ENCODE measurements at places on chromosomes 12 and 14.

GRCh38 chr12:107244584-107244983, 151.2 kb upstream of the CRY1 start:
- H3K4me3 ChIP-seq, result no peak overlapping the region
- DNase-seq, result no peak
- no peaks in the 10 kb centered on the region for H3K27me3 ChIP-seq

- H3K27me3 ChIP-seq, result no peaks in the 10 kb centered on the region
- H3K27ac ChIP-seq, result no peak overlapping the region
- no peak overlapping the region for H3K4me3 ChIP-seq
These were observed 21.8 kb upstream of the FBXO34 start for GRCh38 chr14:55249423-55249822.

DNA sequence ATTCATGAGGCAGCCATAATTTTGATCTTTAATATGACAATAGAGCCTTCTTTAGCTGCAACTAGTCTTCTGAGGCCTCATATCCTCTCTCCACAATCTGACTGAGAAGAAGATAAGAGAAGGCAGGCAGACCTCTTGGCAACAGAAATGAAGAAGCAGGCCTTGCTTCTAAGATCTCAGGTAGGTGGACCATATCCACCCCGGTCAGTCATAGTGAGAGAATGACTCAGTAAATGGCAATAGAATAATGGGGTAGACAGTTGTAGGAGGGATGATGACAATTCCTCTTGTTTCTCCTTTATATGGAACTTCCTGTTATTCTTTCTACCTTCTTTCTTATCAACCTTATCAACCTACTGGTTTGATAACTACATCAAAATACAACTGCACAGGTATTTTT, 246.7 kb upstream of the G2E3 start:
- H3K27ac ChIP-seq, result no peak overlapping the region
- H3K27me3 ChIP-seq, result no peaks in the 10 kb centered on the region
- no peak overlapping the region for H3K4me3 ChIP-seq
- no peaks in the 10 kb centered on the region for H3K4me1 ChIP-seq
- DNase-seq, result no peak

DNA sequence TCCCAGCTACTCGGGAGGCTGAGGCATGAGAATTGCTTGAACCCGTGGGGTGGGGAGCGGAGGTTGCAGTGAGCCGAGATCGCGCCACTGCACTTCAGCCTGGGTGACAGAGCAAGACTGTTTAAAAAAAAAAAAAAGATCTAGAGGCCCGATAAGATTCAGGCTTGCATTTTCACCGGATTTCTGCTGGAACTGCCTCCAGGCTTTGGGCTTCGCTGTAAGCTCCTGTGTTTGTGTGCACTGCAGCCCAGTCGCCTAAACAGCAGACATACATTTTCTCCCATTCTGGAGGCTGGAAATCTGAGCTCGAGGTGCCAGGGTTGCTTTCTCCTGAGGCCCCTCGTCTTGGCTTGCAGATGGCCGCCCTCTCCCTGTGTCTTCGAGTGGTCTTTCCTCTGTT, 12.2 kb downstream of the BRI3BP start:
- no peak for DNase-seq
- no peak overlapping the region for H3K27ac ChIP-seq
- no peak overlapping the region for H3K4me3 ChIP-seq
- H3K36me3 ChIP-seq, result peaks cover 3% of the 10 kb centered on the region
- H3K27me3 ChIP-seq, result no peaks in the 10 kb centered on the region
- no peaks in the 10 kb centered on the region for H3K4me1 ChIP-seq

- H3K27me3 ChIP-seq, result no peaks in the 10 kb centered on the region
- H3K36me3 ChIP-seq, result no peaks in the 10 kb centered on the region
- no peak for DNase-seq
- no peak overlapping the region for H3K4me3 ChIP-seq
- H3K27ac ChIP-seq, result no peak overlapping the region
These were observed 8.5 kb upstream of the IL22 start for GRCh38 chr12:68261896-68262295.

DNA sequence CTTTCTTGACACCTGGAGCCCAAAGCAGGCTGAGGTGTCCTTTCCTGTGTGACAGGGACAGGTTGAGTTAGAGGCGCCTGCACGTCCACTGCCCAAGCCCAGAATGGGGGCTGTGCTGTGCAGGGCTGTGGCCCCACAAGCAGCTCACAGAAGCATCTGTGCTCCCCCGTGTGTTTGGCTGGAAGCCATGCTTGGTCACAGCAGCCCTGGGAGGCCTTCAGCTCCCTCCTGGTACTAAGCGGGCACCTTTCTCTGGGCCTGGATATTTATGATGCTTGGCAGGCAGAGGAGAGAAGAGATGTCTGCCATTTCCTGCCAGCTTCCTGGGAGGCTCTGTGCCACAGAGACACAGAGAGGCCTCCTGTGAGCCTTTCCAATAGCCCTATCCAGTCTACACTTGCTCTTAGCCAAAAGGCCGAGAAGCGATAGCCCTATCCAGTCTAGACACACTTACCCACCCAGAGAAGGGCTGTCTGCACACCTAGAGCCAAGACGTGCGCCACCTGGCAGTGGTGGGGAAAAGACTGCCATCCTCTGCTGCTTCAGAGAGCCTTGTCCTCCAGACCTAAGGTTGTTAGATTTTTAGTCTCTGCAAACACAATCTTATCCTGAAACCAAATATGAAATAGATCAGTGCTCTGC, 117.4 kb downstream of the GCH1 start:
- no peaks in the 10 kb centered on the region for H3K27me3 ChIP-seq
- DNase-seq, result no peak
- no peak overlapping the region for H3K4me3 ChIP-seq
- H3K36me3 ChIP-seq, result peaks cover 9% of the 10 kb centered on the region
- no peaks in the 10 kb centered on the region for H3K4me1 ChIP-seq

DNA sequence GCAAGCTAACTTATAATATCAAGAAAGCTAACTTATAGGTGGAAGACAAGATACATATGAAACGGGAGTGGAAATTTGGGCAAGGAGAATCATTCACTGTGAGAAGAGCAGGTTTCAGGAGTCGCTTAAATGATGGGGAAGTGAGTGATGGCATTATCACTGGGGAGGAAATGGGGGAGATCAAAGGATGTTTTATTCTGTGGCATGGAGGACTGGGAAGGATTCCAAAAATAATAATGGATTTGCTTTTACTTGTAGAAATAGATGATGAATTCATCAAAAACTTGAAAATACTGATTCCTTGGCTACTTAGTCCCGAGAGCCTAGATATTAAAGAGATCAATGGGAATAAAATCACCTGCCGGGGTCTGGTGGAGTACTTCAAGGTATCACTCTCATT, 47.8 kb downstream of the SAV1 start:
- no peaks in the 10 kb centered on the region for H3K27me3 ChIP-seq
- peaks cover 47% of the 10 kb centered on the region for H3K36me3 ChIP-seq
- no peak overlapping the region for H3K4me3 ChIP-seq
- H3K4me1 ChIP-seq, result no peaks in the 10 kb centered on the region
- DNase-seq, result no peak

GRCh38 chr14:105226198-105226597, 22.1 kb upstream of the BTBD6 start:
- H3K4me1 ChIP-seq, result no peaks in the 10 kb centered on the region
- H3K27me3 ChIP-seq, result no peaks in the 10 kb centered on the region
- H3K36me3 ChIP-seq, result peaks cover 33% of the 10 kb centered on the region
- H3K4me3 ChIP-seq, result no peak overlapping the region

DNA sequence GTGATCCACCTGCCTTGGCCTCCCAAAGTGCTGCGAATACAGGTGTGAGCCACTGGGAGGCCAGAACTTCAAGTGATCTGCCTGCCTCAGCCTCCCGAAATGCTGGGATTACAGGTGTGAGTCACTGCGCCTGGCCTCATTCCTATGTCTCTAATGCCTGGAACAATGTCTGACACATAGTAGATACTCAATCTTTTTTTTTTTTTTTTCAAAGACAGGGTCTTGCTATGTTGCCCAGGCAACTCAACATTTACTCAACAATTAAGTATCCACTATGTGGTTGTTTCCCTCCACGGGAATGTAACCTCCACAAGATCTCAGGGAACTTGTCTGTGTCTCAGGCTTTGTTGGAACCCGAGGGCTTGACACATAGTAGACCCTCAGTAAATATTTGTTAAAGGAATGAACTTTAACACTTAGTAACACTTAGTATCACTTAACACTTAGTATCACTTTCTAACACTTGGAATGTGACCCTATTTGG, 3.0 kb upstream of the TMEM120B start:
- H3K27me3 ChIP-seq, result no peaks in the 10 kb centered on the region
- no peak overlapping the region for H3K27ac ChIP-seq
- DNase-seq, result no peak
- H3K4me3 ChIP-seq, result no peak overlapping the region
- H3K4me1 ChIP-seq, result peaks cover 19% of the 10 kb centered on the region

DNA sequence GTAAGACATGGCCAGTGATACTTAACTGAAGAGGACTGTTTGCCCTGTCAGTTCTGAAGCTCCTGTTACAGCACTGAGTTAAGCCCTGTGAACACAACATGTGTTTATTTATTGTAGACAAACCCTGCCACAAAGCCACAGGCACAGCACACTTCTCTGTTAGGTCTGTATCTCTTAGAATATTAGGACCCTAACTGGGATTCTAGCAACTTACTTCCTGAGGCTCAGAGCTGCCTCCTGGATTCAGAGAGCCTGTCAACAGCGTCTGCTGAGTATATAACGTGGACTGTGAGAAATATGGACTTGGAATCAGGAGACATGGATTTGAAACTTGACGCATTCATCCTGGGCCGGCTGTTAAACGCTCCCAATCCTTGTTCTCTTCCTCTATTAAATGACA, 135.0 kb upstream of the HIF1A start:
- no peaks in the 10 kb centered on the region for H3K36me3 ChIP-seq
- H3K4me3 ChIP-seq, result no peak overlapping the region
- DNase-seq, result no peak
- H3K4me1 ChIP-seq, result peaks cover 11% of the 10 kb centered on the region
- no peak overlapping the region for H3K27ac ChIP-seq

DNA sequence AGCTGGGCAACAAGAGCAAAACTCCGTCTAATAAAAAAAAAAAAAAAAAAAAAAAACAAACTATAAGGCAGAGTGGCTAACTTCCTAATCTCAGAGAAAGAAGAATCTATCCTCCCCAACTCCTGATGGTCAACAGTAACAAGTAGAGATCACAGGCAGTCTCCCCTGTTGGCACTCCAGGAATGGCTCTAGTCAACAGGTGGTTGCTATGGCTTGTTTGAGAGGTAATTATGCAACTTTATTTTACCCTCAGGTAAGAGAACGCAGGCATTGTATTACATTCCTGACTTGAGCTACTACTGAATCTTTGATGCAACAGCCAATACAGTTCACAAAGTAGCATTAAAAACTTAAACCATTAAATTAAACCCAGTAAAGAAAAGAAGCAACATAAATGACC, 180.3 kb downstream of the DICER1 start:
- H3K27me3 ChIP-seq, result no peaks in the 10 kb centered on the region
- H3K27ac ChIP-seq, result no peak overlapping the region
- H3K36me3 ChIP-seq, result no peaks in the 10 kb centered on the region
- no peak overlapping the region for H3K4me3 ChIP-seq

- no peak overlapping the region for H3K27ac ChIP-seq
- no peak overlapping the region for H3K4me3 ChIP-seq
- no peak for DNase-seq
- no peaks in the 10 kb centered on the region for H3K36me3 ChIP-seq
- peaks cover 8% of the 10 kb centered on the region for H3K4me1 ChIP-seq
These were observed 201.9 kb downstream of the AACS start for GRCh38 chr12:125267114-125267513.

DNA sequence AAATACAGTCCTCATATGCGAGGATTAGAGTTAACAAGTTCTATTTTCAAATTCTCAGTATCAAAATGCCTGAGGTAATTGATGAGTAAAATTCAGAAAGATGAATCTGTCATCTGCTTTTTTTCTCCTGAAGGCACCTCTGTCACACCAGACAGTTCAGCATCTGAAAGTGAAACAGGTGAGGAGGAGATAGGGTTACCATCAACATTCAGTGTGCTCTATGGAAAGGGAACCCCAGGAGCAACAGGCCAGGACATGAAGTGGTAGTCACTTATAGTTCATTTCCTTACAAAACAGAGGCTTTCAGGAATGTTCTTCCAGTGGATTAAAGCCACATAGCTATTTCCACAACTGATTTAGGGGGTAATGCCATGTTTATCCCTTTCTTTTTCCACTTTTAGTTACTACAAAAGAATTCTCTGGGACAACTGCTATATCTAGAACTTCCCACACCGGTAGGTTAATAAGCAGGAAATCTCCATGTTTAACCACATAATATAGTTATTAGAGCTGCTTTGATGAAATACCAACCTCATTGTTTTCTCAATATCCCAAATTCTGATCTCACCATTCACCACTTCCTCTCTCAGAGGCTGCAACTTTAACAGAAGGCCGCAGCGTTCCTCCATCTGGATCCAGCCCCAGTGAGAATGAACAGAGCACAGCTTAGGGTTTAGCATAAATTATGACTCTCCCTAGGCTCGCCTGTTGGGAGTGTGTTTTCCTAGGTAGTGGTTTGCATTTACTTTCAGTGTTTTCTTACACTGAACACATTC, 177.0 kb upstream of the CNTN1 start:
- no peaks in the 10 kb centered on the region for H3K36me3 ChIP-seq
- H3K4me3 ChIP-seq, result no peak overlapping the region
- no peak overlapping the region for H3K27ac ChIP-seq
- H3K27me3 ChIP-seq, result no peaks in the 10 kb centered on the region
- no peaks in the 10 kb centered on the region for H3K4me1 ChIP-seq
- no peak for DNase-seq

DNA sequence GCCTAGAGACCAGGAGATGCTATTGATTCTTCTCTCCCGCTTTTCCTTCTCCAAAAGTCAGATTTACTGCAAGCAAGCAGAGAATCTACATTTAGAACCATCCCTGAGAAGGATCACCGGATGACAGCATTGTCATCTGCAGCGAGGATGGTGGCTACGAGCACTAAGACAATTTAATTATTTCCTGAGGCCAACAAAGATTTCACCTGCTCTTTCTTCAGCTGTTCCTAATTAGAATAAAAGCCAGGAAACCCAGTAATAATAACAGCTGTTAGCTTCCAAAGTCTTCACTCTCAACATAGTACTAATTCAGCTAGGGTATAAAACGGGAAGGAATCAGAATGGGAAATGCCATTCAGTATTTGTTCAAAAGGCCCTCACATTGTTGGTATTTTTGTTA, 53.3 kb downstream of the TMTC1 start:
- H3K4me3 ChIP-seq, result no peak overlapping the region
- H3K27me3 ChIP-seq, result no peaks in the 10 kb centered on the region
- peaks cover 37% of the 10 kb centered on the region for H3K36me3 ChIP-seq
- H3K4me1 ChIP-seq, result peaks cover 12% of the 10 kb centered on the region
- no peak overlapping the region for H3K27ac ChIP-seq

Data from neuronal stem cell (in vitro differentiated cells).